ENCODE measurements at places on chromosomes 2 and 18.

DNA sequence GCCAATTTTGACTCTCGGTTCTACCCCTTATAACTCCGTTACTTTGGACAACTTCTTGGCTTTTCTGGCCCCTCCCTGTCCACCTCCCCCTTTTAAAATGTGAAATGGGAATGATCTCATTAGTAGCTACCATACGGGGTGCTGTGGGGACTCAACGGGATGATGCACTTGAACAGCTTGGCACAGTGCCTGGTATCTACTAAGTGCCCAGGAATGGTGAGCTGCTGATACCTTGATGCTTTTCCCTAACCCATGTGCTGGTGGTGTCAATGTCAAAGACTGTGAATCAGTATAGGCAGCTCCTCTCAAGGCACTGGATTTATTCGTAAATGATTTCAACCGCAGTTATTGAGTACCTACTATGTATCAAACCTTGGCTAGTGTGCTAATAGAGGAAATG, 204.2 kb downstream of the LOXHD1 start:
- DNase-seq: no peak

DNA sequence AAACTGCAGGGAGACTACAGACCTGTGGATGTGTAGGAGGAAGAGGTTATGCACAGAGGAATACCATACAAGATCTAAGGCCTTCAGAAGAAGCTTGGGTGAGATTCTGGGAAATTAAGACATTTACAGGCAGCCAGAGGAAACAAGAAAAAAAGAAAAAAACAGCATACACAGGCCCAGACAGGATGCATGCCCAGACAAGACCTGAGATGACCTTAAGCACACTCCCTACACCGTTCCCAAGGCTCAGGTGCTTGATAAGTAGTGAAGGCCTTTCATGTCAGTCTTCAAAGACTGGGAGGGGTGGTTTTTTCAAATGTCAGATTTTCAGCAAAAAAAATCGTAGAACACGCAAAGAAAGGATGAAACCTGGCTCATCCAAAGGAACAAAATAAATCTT, 83.0 kb downstream of the CCDC138 start:
- DNase-seq: no peak

DNA sequence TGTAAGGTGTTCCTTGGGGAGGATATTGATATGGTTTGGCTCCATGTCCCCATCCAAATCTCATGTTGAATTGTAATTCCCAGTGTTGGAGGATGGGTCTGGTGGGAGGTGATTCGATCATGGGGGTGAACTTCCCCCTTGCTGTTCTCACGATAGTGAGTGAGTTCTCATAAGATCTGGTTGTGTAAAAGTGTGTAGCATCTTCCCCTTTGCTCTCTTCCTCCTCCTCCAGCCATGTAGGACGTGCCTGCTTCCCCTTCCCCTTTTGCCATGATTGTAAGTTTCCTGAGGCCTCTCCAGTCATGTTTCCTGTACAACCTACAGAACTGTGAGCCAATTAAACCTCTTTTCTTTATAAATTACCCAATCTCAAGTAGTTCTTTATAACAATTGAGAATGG, 458.7 kb downstream of the LPIN1 start:
- DNase-seq: no peak

DNA sequence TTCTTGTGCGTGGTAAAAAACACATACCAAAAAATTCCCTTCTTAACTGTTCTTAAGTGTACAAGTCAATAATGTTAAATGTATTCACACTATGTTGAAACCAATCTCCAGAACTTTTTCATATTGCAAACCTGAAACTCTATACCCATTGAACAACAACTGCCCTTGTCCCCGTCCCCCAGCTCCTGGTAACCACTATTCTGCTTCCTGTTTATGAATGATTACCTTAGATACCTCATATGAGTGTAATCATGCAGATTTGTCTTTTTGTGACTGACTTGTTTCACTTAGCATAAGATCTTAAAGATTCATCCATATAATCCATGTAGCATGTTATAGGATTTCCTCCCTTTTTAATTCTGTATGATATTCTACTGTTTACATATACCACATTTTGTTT, 59.9 kb downstream of the NAT8 start:
- no peak for DNase-seq

DNA sequence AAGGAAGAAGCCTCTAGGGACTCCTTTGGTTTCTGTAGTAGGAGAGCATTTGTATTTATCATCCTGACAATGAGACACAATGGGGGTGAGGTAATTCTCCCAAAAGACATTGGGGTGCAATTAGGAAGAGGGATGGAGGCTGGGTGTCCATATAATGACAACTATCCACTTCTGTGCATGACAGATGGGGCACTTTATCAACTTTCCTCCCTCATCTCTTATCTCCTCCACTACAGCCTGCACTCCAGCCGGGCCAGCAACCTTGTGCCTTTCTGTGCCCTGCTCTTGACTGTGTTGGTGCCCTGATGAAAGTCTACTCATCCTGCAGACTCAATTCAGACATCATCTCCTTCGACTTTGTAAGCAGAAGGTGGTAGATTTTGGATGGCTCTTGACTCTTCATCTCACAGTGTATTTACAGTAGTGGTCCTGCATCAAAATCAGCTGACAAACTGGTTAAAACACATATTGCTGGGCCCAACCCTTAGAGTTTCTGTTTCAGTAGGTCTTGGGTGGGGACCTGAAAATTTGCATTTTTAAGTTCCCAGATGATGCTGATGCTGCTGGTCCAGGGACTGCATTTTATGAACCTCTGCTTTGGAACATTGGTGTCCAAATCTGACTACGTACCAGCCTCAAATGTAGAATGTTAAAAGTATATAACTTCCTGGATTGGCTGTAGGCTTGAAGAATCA, 40.8 kb upstream of the CFAP36 start:
- DNase-seq: no peak

DNA sequence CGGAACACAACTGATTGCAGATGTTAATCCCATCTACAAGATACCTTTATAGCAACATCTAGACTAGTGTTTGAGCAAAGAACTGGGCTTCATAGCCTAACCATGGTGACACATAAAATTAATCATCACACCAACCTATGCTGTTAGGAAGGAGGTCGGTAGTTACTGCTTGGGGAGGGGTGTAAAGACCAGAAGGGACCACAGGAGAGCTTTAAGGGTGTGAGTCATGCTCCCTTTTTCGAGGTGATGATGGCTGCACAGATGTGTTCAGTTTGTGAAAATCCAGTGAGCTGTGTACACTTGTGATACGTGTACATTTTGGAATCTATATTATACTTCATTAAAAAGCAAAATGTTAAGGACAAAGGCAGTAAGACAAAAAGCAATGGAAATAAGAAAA, 4.6 kb upstream of the SEH1L start:
- DNase-seq: no peak

GRCh38 chr2:207394812-207395534, 134.8 kb upstream of the CREB1 start:
- DNase-seq: peak; percentile 100

DNA sequence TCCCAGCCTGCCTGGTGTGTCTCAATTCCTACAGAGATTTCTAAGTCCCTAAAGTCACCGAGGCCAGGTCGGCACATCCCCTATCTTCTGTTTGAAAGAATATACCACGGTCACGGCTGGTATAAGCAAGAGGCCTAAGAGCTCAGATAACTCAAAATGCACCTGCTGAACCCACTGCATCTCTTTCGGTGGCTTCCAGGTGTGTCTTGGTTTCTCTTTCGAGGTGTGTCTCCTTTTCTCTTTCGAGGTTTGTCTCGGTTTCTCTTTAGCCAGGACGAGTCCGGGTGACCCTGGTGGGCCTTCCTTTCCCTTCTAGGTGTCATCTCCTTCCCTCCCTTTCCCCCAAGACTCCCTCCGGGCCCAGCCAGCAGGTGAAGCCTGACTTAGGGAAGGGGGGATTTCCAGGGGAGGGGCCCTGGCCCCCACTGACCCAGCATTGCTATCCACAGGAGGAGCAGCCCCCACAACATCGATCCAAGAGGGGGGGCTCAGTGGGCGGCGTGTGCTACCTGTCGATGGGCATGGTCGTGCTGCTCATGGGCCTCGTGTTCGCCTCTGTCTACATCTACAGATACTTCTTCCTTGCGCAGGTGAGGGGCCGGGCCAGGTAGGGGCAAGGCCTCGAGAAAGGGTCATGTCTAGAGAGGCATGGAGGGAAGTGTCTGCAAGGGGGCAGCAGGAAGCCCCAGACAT, 8.4 kb downstream of the ITM2C start:
- no peak for DNase-seq

- no peak for DNase-seq
These were observed 132.6 kb downstream of the VWC2L start for GRCh38 chr2:214543386-214543955.

- DNase-seq: no peak
These were observed 10.3 kb upstream of the SCN1A start for GRCh38 chr2:166138144-166138543.

DNA sequence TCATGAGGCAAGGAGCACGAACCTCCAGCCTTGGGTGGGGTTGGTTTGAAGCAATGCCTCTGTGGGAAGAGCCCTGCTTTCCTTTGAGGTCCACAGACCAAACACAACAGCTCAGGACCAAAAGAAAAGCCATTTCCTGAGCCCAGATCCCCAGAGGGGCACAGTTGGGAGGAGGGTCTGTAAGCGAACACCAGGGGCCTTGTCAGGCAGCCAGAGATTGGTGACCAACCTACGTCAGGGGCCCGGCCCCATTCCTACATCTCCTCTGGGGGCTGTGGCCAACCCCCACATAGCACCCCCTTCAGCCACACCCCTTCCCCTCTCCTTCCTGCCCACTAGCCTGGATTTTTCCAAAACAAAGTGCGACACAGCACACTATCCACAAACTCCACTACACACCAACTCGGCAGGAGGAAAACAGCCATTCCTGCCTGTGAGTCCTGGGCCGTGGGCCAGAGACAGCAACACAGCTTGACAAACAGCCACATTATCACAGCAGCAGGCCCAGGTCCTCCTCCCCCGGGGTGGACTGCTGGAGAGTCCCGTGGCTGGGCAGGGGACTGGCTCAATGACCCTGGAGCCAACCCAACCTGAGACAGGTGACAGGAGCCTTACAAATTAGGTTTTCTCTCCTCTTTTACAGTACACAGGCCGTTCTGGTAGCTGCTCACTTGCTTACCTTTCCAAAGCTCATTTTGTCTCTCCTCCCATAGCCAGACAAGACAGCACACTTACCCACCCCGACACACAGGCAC, 98.8 kb downstream of the TNS1 start:
- peak; percentile 66 for DNase-seq

- no peak for DNase-seq
These were observed 26.1 kb upstream of the SYT4 start for GRCh38 chr18:43303376-43303775.

- DNase-seq: peak; percentile 96
These were observed 36.9 kb downstream of the RPL37A start for GRCh38 chr2:216535454-216535995.

- no peak for DNase-seq
These were observed 275.0 kb downstream of the MREG start for GRCh38 chr2:215738351-215738750.

- no peak for DNase-seq
These were observed 97.9 kb downstream of the MTCL1 start for GRCh38 chr18:8803063-8803795.

GRCh38 chr18:75204732-75205513, 4.0 kb downstream of the PTGR3 start:
- no peak for DNase-seq

GRCh38 chr2:64945973-64946768, 43.0 kb upstream of the SLC1A4 start:
- no peak for DNase-seq

- no peak for DNase-seq
These were observed 744.0 kb downstream of the ADCYAP1 start for GRCh38 chr18:1648712-1649111.

DNA sequence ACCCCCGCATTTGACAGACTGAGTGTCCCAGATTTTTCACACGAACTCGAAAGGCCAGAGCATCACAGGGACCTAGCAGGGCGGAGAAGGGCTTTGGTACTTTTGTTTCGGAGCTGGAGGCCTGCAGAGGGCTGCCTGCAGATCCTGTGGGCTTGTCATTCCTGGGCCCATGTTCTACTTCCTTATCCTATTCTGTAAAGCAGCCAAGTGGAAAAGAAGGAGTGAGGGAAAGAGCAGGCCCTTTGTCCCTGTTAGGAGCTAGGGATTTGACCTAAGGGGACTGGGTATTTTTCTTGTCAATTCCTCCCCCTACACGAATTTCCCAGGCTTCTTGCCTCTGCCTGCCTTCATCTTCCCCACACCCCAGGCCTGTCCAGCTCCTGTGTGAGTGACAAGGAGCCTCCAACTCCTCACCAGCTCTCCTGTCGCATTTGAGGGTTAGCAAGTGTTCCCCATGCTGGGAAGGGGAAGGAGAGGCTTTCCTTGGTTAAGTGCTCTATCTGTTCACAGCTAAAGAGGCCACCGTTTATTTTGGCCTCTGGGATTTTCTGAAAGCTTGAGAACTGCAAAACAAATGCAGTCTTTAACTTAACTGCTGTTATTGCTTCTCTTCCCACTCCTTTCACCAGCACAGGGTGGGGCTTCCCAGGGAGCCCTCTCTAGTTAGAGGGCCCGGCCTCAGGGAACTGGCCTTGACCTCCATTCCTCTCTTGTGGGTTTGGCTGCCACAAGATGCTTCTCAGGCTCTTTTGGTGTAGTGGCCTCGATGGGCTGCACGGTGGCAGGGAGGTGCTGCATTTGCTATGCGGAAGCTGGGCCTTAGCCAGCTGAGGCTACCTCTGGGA, 61.2 kb downstream of the SGPP2 start:
- DNase-seq: no peak

GRCh38 chr2:133296401-133296800, 271.9 kb downstream of the NCKAP5 start:
- DNase-seq: no peak

- no peak for DNase-seq
These were observed 102.5 kb downstream of the CRIM1 start for GRCh38 chr2:36458106-36458505.

GRCh38 chr2:159176555-159176954, 109.9 kb downstream of the WDSUB1 start:
- no peak for DNase-seq

DNA sequence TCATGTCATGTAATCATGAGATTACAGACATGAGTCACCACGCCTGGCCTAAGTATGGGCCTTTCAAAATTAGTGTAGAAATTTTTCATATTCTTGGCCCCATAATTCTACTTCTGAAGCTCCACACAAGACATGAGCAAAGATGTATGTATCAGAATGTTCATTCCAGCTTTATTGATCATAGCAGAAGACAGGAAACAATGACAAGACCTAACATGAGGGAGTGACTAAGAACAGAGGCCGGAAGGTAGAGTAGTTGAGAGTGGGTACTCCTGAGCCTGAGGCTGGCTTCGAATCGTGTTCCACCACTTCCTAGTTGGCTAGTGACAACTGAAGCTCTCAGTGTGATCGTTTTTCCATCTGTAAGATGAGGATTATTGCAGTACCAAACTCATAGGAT, 89.3 kb downstream of the ARMC9 start:
- DNase-seq: no peak

- peak; percentile 90 for DNase-seq
These were observed 21.8 kb downstream of the COLEC12 start for GRCh38 chr18:478681-479080.

- no peak for DNase-seq
These were observed 79.6 kb downstream of the OSBPL6 start for GRCh38 chr2:178273787-178274360.

- DNase-seq: no peak
These were observed 2.9 kb upstream of the TNP1 start for GRCh38 chr2:216862628-216863398.

- DNase-seq: no peak
These were observed 158.8 kb upstream of the HDAC4 start for GRCh38 chr2:239559417-239560261.
